ENCODE measurements at places on chromosomes 11 and 22.

DNA sequence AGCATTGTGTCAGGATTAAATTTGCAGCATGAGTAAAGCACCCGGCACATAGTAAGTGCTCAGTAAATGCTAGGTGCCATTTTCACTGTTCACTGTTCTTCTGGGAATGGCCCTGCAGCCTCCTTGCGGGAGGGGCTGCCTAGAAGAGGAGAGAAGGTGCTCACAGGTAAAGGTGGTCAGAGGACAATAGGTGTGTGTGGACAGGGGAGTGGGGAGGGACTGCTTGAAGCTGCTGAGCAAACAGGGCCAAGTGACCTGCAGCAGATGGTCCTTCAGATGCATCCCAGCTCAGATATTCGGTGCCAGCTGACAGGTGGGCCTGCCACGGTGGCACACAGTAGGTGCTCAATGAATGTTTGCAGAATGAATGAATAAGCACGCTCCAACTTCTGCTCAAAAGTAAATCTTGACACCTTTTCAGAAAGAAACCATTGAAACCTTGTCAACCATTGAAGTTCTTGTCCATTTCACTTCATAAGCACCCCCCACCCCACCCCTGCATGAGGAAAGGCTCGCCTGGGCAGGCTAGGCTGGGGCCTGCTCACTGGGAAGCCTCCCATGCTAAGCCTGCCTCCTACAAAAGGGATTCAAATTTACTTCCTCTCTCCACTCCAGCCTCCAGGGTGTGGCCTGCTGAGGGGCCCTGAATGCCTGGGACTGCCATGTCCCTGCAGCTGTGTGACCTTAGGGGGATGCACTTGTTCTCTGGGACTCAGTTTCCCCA lies 1.6 kb downstream of the KIAA0930 start:
- no peak for DNase-seq

DNA sequence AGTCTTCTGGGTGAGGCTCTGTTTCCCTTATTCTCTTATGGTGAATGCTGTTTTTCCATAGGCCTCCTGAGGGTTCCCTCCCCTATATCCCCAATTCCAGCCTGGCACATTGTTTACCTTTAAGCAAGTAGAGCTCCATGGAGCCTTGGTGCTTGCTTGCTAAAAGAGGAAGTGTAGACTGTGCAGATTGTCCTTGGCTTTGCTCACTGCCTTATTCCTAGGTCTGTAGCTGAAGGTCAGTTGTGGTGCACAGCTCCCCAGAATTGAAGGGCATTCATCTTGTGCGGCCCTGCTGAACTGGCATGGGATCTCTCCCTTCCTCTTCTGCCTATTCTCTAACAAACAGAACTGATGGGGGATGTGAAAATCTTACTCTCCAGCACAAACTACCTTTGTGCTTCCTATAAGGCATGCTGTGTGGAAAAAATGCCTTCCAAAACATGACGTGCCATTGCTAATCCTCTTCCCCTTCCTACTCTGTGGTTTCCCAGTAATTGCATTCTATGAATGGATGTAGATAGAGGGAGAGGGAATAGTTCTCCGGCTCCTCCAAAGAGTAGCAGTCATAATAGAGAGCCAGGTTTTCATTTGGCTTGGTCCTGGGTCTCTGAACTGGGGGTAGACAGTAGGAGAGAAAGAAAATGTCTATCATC lies 34.2 kb upstream of the PLET1 start:
- no peak for DNase-seq

GRCh38 chr11:3707176-3707575 lies 36.0 kb upstream of the CHRNA10 start:
- no peak for DNase-seq

GRCh38 chr22:28442711-28443525 lies 236.7 kb downstream of the TTC28 start:
- no peak for DNase-seq

DNA sequence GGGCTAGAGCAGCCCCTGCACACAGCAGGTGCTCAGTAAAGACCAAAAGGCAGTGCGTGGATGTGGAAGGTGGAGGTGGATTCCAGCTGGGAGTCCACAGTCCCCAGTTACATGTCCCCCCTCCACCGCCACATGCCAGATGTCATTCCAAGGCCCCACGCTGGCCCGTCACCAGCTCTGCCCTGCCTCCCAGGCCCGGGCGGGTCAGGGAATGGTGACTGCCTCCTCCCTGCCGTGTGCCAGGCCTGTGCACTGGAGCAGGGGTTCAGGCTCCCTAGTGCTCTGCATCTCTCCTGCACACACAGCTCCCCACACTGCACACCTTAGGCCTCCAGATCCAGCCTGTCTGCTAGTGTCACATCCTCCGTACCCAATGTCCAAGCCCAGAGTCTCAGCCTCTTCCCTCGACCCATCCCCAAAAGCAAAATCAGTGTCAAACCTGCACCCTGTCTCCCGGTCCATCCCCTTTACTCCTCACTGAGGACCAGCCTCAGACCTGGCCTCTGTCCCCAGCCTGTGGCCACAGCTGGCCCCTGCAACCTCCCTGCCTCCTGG lies 40.2 kb upstream of the PRODH start:
- DNase-seq = no peak

GRCh38 chr11:79042824-79043223 lies 398.0 kb downstream of the TENM4 start:
- DNase-seq = no peak

- DNase-seq = no peak
These were observed 33.0 kb downstream of the SLC17A6 start for GRCh38 chr11:22371160-22371559.

- no peak for DNase-seq
These were observed 36.7 kb downstream of the NCAM1 start for GRCh38 chr11:112997857-112998466.

DNA sequence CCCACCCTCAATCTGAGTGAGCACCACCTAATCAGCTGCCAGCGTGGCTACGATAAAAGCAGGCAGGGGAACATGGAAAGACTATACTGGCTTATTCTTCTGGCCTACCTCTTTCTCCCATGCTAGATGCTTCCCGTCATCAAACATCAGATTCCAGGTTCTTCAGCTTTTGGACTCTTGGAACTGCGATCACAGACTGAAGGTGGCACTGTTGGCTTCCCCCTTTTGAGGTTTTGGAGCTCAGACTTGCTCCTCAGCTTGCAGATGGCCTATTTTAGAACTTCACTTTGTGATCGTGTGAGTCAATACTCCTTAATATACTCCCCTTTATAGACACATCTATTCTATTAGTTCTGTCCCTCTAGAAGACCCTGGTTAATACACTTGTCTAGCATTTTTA lies 543.7 kb upstream of the RAG2 start:
- DNase-seq = no peak

GRCh38 chr22:27879923-27880322 lies 39.1 kb downstream of the PITPNB start:
- DNase-seq = no peak

- no peak for DNase-seq
These were observed 2.9 kb upstream of the MRPL17 start for GRCh38 chr11:6686006-6686405.

DNA sequence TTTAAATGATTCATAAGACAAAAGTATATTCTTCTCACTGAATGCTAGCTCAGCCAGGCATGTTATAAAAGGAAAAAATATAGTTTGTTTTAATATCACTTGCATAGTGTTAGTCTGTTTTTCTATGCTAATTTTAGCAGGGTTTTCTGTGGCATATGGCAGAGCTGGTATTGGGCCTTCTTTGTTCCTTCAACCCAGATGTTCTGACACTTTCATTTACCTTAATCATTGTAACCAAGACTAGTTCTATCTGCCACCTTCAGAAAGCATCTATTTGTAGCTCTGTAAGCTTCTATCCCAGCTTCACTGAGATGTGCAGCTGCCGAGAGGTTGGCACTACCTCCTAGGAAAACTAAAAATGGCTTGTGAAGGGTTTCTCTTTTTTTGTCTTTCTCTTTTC lies 338.7 kb downstream of the GUCY1A2 start:
- DNase-seq = no peak

DNA sequence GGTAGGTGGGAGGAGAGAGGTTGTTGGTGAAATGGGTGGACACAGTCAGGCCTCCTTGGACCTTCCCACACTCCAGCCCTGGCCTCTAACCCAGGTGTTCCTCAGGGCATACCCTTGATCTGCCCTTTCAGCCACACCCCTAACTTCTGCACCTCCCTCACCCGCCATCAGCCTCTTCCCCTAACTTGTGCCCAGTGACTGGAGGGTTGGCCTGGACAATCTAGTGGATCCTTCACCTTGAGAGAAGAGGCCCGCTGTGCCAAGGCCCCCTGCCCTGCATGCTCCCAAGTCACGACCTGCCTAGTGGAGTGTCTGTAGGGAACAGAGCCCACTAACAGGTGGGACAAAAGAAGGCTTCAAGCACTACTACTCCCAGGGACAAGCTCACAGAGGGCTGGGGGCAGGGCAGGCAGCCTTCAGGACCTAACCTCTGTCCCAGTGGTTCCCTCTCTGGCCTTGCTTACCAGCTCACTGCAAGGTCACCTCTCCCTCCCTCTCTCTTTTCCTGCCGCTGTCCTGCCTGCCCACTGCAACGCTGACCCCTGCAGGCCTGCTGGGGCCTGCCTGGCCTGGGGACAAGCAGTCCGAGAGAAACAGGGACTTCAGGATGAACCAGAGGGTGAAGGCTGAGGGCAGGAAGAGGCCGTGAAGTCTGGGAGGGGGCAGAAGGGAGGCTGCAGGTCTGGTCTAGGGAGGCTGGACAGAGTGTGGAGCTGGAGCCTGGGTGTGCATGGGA lies 3.3 kb downstream of the SYT7 start:
- DNase-seq = no peak

DNA sequence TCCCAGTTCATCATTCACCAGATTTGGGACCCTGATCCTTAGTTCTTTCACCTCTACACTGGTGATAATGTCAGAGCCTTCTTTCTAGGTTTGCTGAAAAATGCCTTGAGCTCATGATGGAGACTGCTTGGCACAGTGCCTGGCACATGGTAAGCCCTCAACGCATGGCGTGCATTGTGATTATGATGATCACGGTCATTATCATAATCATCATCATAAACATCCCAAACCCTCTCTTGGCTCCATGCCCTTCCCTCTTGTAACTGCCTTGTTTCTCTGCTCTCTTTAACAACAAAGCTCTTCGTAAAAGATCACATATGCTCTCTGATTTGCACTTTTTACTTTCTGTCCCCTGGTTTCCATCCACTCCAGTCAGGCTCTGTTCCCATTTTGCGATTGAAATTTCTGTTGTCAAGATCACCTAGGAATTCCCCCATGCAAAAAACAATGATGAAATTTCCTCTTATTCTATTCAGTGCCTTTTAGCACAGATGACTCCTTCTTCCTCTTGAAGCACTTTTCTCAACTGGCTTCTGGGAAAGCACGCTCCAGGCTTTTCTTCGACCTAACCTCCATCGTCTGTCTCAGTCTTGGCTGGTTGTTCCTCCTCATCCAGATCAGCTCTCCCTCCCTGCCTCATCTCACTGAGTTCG lies 479.1 kb downstream of the OPCML start:
- DNase-seq = no peak

DNA sequence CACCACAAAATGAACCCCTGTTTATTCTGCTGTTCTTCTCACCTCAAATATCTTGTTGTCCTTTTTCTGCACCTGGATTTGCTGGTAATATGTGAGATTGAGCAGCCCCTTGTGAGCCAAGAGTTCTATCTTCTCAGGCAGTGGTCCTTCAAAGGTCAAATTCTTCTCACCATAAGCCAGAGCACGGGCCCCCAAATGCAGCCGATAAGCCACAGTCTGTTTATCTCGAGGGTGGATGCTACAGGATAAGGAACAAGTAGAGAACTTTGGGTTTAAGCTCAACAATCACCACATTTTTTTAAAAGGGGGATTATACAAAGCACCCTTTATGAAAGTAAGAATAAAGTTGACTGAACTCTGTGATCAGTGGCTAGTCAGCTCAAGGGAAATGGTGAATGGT lies 15.8 kb downstream of the TBRG1 start:
- no peak for DNase-seq

DNA sequence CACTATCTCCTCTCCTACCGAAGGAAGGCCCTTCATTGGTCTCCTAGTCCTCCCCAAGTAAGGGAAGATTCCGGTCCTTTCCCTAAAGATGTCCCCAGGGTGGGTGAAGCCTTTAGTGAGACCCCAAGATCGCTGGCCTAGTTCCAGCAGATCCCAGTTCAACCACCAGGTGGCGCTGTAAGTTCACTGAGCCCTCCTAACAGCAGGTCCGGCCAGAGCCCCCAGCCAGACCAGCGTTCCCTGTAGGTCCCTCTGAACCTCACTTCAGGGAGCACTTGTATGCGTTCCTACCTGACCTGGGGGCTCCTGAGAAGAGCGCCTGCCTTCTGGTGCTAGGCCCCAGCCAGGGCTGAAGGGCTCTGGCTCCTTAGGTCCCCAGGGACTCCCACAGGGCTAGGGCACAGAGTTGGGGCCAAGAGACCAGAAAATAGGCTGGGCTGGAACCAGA lies 38.1 kb downstream of the LMO1 start:
- peak; percentile 43 for DNase-seq

GRCh38 chr22:41565403-41566054 lies 4.7 kb downstream of the CSDC2 start:
- DNase-seq = no peak

GRCh38 chr11:32963721-32964120 lies 52.0 kb upstream of the DEPDC7 start:
- DNase-seq = no peak

DNA sequence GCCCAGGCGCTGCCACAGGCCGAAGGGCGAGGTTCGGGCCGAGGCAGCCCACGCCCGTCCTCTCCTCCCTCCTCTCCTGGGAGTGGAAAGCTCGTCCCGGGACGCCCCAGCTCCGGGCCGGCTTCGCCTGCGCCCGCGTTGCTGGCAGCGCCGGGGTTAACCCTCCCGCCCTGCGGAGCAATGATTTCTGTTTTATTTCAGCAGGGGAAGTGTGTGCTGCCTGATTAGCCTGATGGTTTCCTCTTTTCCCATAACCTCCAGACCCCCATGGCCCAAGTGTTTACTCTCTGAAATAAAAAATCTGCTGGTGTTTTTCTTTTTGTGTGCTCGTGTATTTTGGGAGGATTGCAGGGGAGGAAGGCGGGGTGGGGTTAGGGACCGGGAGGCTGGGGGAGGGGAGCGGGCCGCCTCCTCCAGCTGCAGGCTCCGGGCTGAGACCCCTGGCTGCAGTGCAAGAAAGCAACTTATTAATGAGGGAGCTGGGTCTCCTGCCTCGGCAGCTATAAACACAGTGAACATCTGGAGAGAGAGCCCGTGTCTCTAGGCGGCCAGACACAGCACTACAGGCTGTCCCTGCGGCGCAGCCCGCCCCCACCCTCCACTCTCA lies 38.6 kb downstream of the ETS1 start:
- no peak for DNase-seq

DNA sequence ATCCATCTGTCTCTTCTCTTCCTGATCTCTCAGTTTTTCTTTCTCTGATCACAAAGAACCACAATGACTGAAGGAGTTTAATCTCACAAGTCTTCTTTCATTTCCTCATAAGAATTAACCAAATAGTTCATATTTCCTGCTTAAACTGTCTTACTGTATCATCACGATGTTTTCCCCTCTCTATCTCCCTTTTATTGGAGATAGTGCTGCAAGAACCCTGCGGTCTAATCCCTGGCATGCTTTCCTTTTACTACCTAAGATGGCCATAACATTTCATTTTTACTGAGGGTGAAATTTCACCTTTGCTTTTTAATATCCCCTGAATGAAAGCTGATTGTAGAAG lies 28.9 kb downstream of the CARD18 start:
- DNase-seq = no peak
